ENCODE measurements at places on chromosomes 3 and 15. TPM values are rescaled to one million over a fixed set of nuclear protein-coding genes. Genes with fewer than 3 reads are reported as not detected.

DNA sequence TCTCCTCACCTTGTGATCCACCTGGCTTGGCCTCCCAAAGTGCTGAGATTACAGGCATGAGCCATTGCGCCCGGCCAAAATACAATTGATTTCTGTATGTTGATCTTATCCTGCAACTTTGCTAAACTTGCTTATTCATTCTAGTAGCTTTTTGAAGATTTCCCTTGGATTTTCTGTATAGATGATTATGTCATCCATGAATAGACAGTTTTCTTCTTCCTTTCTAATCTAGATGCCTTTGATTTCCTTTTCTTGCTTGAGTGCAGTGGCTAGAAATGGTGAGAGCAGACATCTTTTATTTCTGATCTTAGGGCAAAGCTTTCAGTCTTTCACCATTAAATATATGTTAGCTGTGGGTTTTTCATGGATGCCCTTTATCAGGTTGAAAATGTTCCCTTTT lies 4.4 kb upstream of the ELP6 start:
- no peak for DNase-seq

GRCh38 chr3:194221336-194221735 lies 85.4 kb downstream of the HES1 start:
- no peak for DNase-seq

- DNase-seq = no peak
These were observed 754.6 kb downstream of the AGBL1 start for GRCh38 chr15:86834115-86834863.

The LSAMP gene
- total RNA-seq = 3.8 TPM

- DNase-seq = no peak
These were observed 148.8 kb upstream of the GADL1 start for GRCh38 chr3:31043184-31043819.

DNA sequence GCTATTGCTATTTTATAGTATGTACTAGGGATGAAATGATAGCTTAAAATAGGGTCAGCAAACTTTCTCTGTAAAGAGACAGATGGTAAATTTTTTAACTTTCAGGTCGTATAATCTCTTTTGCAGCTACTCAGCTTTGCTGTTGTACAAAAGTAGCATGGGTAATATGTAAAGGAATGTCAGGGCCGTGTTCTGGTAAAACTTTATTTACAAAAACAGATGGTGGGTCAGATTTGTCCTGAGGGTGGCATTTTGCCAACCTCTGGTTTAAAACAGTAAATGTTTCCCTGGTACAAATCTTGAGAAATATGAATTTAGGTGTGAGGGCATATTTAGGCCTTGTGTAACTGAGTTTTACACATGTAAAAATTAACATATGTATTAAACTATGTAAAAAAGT lies 18.6 kb downstream of the NMD3 start:
- no peak for DNase-seq

The MINAR1 gene
- total RNA-seq = 0.67 TPM

GRCh38 chr3:54696313-54696712 lies 231.5 kb downstream of the LRTM1 start:
- DNase-seq = no peak

DNA sequence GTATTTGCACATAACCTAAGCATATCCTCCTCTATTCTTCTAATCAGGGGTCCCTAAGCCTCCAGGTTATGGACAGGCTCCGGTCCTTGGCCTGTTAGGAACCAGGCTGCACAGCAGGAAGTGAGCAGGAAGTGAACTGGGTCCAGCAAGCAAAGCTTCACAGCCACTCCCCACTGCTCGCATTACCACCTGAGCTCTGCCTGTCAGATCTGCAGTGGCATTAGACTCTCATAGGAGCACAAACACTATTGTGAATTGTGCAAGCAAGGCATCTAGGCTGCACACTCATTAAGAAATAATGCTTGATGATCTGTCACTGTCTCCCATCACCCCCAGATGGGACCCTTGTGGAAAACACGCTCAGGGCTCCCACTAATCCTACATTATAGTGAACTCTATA lies 9.8 kb downstream of the MSL2 start:
- no peak for DNase-seq

The ISY1 gene
- 16.6 TPM for total RNA-seq

DNA sequence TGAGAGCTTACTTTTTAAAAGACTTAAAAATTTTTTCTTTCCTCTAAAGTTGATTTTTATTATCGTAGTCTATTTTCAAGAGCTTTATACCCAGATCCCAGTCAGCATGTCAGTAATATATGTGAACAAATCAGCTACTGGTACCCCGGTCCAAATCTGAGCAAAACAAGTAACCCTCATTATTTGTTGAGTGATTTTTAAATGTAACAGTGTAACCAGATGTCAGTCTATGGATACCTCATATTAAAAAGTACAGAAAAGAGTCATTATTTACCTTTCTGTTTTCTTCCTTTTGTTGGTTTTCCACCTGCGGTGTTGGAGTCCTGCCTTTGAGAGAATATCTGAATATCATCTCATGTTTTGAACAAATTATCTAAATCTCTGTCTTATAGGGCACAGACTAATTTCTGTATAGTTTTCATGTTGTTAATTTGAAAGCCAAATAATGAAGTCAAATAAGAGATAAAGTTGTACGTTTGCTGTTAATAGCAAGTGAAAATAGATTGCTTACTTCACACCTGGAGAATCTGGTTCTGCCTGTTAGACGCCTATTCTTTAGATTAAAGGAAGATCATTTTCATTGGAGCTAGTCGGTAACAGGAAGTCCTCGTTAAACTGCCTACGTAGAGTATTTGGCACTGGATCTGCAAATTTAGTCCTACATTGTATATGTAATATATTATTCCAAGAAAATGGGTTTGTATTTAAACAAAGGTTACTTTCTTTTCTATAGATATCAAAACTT lies at the start of gene STX19:
Gene STX19, minus strand, starts transcription at position 505 of the 745 bp plus-strand sequence. CDS start 13,328 bp downstream, outside the sequence.
- no peak for DNase-seq

- DNase-seq = no peak
These were observed 12.5 kb downstream of the SSR3 start for GRCh38 chr3:156542101-156543042.

DNA sequence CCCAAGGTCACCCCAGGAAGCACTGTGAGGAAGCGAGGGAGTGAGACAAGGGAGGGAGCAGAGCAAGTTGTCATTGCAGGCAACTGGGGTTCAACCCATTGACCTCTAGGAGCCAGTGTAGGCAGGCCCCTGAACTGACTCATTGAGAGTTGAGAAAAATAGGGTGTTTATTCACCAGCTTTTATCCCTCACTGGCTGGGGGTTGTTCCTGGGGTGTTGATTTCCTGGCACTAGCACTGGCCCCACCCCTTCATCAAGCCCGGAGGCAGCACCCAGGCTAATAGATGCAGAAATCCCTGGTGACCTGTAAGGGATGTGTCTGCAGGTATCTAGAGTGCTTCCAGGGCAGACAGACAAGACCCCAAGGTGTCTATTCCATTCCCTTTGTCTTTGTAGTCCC lies 183.9 kb downstream of the ARRDC4 start:
- no peak for DNase-seq

- no peak for DNase-seq
These were observed 7.5 kb downstream of the CLDN1 start for GRCh38 chr3:190314741-190315140.

GRCh38 chr3:71393093-71393492 lies 190.4 kb downstream of the FOXP1 start:
- no peak for DNase-seq

DNA sequence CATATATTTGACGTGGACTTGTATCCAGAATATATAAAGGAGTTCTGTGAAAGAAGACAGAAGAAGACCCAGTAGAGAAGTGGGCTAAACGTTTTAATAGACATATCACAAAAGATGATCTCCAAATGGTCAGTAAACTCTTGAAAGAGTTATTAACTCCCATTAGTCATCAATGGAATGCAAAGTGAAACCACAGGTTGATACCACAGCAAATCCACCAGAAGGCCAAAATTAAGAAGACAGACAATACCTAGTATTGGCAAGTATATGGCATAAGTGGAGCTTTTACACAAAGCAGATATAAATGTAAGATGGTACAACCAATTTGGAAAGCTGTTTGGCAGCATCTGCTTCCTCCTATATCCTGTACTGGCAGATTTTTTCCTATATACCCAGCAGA lies 6.0 kb downstream of the SPATA16 start:
- DNase-seq = no peak

GRCh38 chr3:260898-261297 lies 64.3 kb downstream of the CHL1 start:
- DNase-seq = no peak

- no peak for DNase-seq
These were observed 84.8 kb downstream of the DCLK3 start for GRCh38 chr3:36679384-36680200.

The THRB gene
- total RNA-seq = 3.9 TPM

- DNase-seq = no peak
These were observed 69.8 kb upstream of the GCNT3 start for GRCh38 chr15:59541750-59542149.

GRCh38 chr15:44157679-44158078 lies 37.4 kb downstream of the FRMD5 start:
- no peak for DNase-seq

- no peak for DNase-seq
These were observed 501.3 kb upstream of the TPRG1 start for GRCh38 chr3:188670446-188670845.

- DNase-seq = no peak
These were observed 31.8 kb downstream of the IRAK2 start for GRCh38 chr3:10196389-10197052.

The AP3B2 gene
- 25.7 TPM for total RNA-seq

DNA sequence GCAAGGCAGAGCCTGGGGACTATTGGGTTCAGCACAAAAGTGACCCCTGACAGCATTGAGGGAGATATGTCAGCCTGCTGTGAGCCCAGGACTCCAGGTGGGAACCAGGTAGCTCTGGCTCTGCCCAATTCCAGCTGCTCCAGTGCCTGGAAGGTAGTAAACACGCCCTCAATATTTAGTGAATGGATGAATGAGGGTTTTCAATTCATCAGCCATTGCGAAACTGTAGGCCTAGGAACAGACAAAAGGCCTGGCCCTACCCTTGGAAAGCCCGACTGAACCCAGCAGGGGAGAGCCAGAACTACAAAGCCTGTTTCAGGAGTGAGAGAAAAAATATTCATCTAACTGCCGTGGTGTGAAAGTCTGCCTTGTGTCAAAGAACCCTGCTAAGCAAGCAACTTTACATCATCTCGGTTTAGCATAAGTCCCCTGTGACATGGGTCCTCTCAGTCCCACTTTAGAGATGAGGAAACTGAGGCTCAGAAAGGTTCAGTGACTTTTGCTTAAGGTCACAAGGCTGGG lies 8.1 kb upstream of the CSK start:
- no peak for DNase-seq

- no peak for DNase-seq
These were observed 103.1 kb upstream of the TLE3 start for GRCh38 chr15:70200511-70201424.

The ZIC1 gene
- total RNA-seq = 2.2 TPM

DNA sequence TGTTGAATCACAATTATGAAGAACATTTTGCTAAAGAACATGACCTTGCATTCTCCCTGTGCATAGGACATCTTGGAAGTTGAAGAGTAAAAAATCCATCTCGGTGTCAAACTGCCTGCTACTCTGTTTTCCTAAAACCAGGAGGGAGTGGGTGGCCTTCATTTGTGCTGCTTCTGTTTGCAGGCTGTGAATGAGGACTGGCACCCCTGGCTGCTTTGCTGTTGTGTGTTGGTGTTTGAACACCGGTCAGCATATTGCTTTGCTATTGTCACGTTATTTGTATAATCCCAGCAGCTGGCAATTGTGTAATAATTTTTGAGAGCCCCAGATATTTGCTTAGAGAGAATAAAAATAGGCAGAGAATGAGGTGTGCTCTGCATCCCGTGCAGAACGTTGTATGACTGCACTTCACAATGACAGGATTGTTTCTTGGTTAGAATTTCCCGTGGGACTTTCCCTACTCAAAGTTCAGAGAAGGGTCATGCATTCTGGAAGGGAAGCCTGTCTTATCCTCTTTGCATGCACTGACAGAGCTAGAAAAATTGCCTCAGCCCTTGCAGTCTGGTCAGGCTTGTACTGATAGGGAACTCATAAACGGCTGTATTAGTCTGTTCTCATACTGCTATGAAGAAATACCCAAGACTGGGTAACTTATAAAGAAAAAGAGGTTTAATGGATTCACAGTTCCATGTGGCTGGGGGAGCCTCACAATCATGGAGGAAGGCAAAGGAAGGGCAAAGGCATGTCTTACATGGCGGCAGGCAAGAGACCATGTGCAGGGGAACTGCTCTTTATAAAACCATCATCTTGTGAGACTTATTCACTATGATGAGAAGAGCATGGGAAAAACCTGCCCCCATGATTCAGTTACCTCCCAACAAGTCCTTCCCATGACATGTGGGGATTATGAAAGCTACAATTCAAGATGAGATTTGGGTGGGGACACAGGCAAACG lies 16.3 kb downstream of the SV2B start:
- DNase-seq = no peak

- no peak for DNase-seq
These were observed 10.1 kb upstream of the LRRC15 start for GRCh38 chr3:194379651-194380050.

- DNase-seq = no peak
These were observed 2.0 kb downstream of the ANKRD28 start for GRCh38 chr3:15795651-15796308.

DNA sequence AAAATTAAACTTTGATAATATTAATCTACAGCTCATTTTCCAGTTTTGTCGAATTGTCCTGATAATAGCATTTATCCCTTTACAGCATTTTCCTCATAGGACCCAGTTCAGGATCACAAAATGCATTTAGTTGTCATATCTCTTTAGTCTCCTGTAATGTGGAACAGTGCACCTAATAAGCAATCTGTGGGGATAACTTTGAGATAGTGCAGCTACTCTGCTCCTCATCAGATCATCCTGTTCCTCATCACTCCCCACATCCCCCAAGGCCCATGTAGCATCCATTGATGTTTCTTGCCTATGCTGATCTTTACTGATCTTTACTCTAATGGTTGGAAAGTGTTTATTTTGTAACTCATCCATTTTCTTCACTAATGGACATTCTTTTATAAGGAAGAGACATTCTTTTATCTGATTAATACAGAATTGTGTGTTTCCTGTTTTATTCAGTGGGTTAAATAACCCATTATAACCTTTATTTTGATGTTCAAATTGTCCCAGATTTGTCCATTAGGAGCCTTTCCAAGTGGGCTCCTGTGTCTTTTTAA lies 7.5 kb downstream of the RNF111 start:
- DNase-seq = no peak

The PAQR5 gene
- total RNA-seq = 8.7 TPM

DNA sequence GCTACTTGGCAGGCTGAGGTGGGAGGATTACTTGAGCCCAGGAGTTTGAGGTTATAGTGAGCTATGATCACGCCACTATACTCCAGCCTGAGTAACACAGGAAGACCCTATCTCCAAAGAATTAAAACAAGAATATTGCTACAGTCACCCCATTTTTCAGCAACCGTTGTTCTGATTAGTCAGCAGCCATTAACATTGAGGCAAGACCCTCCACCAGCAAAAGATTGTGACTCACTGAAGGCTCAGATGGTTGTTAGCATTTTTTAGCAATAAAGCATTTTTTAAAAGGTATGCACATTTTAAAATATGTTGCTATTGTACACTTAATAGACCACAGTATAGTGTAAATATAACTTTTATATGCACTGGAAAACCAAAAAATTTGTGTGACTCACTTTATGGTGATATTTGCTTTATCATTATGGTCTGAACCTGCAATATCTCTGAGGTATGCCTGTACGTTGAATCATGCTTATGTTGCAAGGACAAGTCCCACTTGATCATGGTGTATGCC lies 492.6 kb downstream of the SQOR start:
- DNase-seq = no peak

The EIF2B5 gene
- total RNA-seq = 40.0 TPM

The KBTBD8 gene
- total RNA-seq = 26.0 TPM

Measured in H1 (cell line).